ENCODE measurements at places on chromosomes 2 and 18.

DNA sequence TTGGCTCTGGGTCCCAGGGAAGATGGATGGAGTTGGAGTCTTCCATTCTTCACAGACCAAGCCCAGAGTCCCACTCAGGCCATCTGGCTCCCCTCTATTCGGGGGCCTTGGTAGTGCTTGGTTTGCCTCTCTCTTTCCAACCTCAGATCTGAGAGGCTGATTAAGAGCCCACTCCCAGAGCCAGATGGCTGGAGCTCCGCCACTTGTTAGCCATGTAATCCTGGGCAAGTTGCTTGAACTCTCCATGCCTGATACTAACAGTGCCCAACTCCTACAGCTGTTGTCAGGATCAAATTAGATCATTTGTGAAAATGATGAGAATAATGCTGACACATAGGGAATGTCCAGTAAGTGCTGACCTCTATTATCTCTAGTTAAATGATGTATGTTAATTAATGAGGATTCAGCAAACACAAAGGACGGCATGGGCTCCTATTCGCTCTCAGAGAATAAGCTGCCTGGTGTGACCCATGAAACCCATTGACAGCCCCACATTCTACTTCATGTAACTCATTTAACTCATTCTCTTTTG is 46.6 kb upstream of the SLC14A1 start:
- no peak for DNase-seq

DNA sequence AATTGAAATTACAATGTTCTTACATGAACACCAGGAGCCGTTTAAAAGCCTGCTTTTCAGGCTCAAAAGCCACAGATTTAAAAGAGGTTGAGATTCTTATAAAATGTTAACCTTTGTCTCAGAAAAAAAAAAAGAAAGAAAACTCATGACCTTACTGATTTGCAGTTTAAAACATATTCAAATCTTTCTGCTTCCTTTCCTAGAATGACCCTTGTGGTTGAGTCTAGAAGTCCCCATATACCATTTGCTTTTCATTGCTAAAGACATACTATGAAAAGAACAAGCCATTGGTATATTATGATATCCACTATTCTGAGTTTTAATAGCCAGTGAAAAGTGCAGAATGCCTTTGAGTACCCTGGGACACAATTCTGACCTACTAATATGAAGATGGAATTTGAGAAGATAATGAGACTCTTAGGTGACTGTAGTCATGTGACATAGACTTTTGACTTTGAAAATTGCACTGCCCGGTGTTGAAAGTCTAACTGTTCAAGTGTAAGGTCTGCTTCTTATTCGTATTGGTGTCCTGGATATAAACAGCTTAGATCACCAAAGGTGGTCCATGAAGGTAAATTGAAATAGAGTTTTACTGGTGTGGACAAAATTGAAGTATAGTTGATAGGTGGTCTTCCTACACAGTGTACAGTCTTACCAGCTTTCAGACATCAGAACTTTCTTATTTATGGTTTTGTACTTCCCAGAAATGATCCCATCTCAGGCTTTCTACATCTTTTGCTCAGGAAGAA is 117.0 kb downstream of the DOCK10 start:
- no peak for DNase-seq

DNA sequence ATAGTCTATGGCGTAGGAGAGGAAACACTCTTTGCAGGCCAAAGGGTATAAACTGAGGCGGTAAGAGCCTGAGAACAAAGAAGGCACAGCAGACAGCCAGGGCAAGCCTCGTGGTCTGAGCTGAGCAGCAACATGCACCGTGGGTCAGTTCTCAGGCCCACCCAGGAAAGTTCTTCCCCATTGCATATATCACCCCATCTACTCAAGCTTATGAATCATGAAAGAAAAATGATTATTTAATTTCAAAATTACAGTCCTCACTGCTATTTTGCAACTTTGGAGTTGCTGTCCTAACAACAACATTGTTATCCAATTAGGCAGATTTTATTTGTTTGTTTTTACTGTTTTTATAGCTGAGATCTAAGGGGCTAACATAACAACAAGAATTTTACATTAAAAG is 54.7 kb upstream of the RIOK3 start:
- no peak for DNase-seq

DNA sequence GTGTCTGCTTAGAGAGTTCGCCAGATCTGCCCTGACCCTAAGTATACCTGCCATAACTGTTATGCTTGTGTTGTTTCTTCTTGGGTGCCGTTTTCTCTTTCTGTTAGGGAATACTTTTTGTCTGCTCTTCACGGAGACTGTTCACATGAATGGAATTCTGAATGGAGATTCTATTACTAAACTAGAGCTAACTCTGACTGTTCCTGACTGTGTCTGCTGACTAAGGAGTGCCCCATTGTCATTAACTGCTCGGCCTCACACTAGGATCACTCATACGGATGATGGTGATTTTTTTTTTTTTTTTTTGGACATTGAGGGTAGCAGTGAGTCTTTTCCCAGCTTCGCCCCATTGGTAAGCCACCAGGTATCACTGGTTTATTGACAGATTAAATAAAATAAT is 104.8 kb upstream of the SLC8A1 start:
- DNase-seq, result no peak

GRCh38 chr18:70195014-70195614 is 10.4 kb downstream of the RTTN start:
- DNase-seq, result no peak

DNA sequence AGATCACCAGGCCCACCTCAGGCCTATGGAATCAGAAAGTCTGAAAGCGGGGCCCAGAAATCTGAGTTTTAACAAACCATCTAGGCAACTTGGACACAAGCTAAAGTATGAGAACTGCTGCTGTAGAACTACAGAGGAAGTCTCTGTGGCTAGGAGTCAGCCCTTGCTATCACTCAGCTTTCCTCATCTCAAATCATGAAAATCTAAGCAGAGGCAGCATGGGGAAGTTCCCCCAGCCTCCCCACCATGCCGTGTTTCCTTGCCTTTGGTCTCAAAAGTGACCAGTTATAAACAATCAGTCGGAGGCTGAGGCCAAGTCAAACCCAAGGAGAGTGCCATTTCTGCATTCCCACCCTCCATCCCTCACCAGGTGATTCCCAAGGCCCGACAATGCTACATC is 404.7 kb downstream of the BCL11A start:
- no peak for DNase-seq

DNA sequence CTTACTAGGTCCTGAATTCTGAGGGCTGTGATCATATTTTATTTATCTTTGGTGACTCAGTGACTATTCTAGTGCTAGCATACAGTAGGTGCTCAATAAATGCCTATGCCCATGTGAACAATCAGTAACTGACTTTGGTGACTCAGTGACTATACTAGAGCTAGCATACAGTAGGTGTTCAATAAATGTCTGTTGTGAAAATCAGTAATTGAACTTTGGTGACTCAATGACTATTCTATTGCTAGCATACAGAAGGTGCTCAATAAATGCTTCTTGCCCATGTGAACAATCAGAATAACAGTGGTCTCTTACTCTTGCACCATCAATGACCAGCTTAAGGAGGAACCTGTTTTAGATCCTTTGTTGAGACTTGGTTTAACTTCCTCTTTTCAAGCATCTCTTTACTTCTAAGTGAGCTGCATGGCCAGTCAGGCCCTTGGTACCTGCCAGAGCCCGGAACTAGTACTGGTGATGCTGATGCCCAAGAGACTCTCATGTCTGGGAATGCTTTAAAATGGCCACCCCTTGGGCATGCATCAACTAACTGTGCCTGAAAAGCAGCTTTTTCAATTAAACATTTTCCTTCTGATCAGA is 214.9 kb upstream of the SPRED2 start:
- no peak for DNase-seq

DNA sequence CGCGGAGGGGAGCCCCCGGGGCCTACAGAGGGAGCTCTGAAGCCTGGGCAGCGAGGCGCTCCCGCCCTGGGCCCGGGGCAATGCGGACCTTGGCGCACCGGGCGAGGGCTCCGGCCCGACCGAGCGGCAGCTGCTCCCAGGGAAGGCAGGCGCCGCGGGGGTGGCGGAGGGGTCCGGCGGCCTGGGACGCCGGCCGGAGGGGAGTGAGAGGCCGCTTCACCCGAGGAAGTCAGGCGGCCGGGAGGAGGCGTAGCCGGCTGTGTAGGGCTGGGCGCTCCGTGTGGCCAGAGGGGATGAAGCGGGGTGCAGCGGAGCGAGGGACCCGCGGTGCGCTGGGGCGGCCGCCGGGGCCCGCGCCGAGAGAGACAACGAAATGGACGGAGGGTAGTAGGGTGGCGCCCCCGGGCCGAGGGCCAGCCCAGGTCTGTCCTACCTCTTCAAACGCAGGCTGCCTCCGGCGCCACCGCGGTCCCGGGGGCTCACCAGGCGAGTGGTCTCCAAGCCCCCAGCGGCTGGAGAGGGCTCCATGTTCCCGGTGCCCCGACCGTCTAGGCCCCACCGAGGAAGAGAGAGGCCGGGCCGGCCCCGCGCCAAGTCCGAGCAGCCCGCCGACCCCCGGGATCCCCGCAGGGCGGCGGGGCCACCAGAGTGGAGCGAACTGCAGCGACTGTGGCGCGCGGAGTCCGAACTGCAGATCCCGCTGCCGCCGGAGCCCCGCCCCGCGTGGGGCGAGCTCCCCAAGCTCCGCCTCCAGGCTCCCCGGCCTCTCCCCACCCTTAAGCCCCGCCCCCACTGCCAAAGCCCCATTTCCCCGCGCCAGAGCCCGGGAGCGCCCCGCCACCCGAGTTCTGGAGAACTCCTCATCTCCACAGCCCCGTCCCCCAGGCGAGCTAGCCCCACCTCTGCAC is at the start of gene SLC30A3:
Gene SLC30A3, minus strand, starts transcription at position 669 of the 908 bp plus-strand sequence. Its CDS starts 141 bp downstream, at position 528.
- peak; percentile 67 for DNase-seq

GRCh38 chr18:62479574-62479973 is 43.3 kb upstream of the ZCCHC2 start:
- no peak for DNase-seq

- no peak for DNase-seq
Observed at GRCh38 chr2:200077210-200077650, 121.8 kb downstream of the MAIP1 start.

DNA sequence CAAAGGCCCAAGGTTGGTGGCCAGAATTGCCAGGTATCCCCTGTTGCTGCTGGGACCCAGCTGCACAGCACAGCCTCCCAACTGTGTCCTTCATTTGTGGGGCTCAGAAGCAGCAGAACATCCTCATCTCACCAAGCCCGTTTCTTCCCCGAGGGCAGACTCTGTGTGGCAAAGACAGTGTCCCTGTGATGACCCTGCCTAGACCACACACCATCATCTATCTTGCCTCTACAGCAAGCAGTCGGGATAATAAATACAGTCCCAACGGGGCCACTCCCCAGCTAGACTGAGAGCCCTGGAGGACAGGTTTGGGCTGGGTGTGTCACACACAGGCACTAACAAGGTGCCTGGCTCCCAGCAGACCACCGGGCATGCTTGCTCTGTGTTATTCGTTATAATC is 93.4 kb downstream of the PTGR3 start:
- DNase-seq, result no peak

DNA sequence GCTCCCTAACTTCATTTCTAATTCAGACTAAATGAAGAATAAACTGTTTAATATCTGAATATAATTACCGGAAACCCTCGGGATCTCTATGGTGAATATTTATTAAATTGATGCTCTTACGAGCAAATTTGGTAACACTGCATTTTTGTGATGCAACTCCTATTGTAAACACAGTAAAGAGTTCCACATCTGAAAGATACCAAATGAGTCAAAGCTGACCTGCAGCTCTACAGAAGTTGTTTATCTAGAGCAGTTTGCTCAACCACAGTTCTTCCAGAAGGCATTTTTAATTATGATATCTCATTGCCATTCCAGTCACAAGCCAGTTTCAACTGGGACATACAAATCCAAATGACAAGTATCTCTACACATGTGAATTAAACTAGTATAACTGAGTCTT is 129.7 kb downstream of the PKP4 start:
- DNase-seq, result no peak

GRCh38 chr18:55256226-55256928 is 297.1 kb upstream of the CCDC68 start:
- no peak for DNase-seq

DNA sequence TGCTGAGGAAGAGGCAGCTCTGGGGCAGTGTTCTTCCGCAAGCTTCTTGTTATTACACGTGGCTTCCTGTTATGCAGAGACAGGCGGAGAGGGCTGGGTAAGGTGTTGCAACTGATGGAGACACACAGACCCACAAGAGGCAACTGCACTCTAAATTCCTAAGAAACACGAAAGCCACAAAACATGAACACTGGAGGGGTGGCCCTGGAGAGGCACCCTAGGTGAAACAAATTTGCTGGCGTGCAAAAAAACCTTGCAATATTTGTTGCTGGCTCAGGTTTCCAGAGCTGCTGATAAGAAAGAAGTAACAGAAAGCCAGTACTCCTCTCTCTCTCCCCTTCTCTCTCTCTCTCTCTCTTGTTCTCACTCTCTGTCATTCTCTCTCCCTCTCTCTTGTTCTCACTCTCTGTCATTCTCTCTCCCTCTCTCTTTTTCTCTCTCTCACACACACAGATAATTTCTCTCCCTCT is 31.8 kb downstream of the ARHGAP25 start:
- DNase-seq, result peak; percentile 54

DNA sequence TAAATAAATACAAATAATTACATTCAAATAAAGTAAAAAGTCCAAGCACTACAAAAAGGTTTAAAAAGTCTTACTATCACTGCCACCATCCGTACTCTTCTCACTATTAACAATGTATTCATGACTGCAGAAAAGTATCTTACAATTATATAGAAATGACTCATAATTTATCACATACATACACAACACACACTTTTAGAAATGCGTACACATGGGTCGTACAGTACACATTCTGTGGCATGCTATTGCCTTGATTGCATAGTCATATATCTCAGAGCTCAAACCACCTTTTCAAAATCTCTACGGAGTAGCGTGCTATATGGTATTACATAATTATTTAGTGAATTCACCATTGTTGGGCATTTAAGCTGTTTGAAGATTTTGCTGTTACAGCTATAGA is 41.6 kb upstream of the ANXA4 start:
- no peak for DNase-seq
